ENCODE measurements at places on chromosomes 7 and 10.

GRCh38 chr7:136143271-136143670 lies 166.1 kb upstream of the MTPN start:
- DNase-seq, result no peak

- DNase-seq, result no peak
These were observed 141.2 kb downstream of the GLI3 start for GRCh38 chr7:42095791-42096190.

- DNase-seq, result no peak
These were observed 90.5 kb upstream of the SVIL start for GRCh38 chr10:29725133-29725720.

GRCh38 chr7:25244254-25245033 lies 16.2 kb upstream of the NPVF start:
- no peak for DNase-seq

DNA sequence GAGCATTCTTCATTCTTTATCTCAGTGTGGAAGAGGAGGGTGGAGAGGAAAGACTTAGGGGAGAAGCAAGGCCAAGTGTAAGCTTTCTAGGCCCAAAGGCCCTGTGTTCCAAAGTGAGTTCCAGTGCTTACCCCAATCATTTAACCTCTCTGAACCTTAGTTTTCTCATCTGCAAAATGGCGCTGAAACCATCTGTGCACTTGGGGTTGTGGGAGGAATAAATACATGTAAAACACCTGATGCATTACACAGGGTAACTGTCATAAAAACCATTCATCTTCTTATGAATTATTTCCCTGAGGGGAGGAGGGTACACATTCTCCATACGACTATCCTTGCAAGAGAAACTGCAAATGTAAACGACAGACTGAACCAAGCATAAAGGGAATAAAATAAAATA lies 19.0 kb downstream of the PIK3AP1 start:
- no peak for DNase-seq

Measured in fibroblast of mammary gland (primary cell).